ENCODE measurements at places on chromosomes 3 and 15.

GRCh38 chr3:72543246-72543645 is 305.0 kb downstream of the SHQ1 start:
- DNase-seq, result no peak

GRCh38 chr3:8482960-8483665 is 18.5 kb upstream of the LMCD1 start:
- DNase-seq, result peak; percentile 97

DNA sequence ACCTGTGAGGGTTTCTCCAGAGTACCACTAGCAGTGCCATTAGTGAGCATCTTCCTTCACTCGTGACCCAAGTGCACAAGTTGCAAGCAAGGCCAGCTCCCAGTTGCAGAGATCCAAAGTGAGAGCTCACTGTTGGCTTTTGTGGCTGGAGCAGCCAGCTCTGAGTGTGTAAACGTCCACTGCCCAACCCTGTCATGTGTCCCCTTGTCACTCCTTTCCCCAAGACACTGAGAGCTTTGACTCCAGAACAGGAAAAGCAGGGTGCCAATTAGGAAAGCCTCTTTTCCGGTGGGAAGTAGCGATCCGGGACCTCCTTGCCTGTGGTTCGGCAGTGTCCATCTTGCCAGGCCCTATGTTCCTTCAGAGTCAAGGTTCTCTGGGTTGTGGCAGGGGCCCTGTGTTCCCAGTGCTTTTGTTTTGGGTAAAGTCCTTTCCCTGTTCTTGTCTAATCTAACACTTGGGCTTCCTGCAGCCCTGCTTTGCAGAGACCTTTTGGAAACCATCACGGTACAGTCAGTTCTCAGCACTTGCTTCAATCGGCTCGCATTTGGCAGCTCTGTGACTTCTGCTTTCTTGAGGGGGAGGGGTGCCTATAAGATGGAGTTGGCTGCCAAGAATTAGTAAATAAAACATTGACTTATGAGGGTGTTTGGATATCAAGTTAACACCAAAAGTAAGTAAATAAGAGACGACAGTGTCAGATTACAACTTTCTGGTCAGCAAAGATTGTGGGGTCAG is 90.5 kb downstream of the DNASE1L3 start:
- no peak for DNase-seq

DNA sequence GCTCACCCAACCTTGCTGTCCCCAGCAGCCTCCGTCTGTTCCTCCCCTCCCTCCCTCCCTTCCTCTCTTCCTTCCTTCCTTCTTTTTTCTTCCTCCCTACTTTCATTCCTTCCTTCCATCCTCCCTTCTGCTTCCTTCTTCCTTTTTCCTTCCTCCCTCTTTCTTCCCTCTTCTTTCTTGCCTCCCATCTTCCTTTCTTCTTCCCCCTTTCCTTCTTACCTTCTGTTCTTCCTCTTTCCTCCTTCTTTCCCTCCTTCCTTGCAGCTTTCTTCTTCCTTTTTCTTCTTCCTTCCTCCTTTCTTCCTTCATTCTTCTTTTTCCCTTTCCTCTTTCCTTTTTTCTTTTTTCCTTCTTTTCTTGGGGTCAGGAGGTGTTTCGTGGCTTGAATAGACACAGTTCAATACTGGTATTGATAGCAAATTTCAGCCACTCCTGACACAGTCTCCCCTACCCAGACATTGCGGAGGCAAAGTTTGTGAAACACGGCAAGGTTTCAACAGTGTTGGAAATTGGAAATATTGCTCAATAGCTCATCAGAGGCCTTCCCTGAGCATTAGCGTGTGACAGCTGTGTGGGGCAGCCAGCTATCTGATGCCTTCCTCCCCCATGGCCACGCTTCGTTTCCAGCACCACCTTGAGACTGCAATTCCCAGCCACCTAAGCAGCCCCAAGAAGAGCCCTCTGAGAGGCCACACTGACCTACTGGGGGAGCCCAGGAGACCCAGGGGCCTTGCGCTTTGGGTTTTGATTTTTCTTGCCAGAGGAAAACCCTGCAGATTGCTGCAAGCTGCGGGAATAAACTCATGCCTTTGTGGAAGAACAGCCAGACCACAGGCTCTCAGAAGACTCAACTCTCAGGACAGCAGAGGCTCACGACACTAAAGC is 82.2 kb downstream of the KLF15 start:
- no peak for DNase-seq

DNA sequence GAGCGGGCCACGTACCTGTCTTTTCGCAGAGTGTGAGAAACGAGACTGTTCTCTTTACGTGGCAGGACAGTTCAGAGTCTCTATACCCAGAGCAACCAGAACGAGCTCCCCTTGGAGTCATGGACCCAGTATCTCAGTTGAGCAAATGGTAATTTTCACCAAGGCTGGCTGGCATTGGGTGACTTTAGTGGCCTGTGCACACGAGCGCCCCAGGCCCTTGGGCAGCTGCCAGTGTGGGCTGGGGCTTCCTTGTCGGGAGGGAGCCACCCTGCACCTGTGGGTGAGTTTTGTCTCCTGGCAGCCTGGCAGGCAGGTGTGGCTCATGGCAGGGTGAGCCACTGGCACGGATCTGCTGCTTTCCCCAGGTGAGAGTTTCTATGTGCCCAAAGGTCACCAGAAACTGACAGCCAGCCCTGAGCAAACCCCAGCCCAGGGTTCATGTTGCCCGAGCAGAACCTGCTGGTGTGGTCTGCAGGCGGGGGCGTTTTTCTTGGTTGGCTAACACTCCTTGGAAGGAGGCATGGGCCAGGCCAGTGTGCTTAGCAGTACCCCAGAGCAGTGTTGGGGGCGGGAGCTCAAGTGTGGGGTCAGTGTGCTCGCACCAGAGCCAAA is 135.0 kb downstream of the TJP1 start:
- no peak for DNase-seq

DNA sequence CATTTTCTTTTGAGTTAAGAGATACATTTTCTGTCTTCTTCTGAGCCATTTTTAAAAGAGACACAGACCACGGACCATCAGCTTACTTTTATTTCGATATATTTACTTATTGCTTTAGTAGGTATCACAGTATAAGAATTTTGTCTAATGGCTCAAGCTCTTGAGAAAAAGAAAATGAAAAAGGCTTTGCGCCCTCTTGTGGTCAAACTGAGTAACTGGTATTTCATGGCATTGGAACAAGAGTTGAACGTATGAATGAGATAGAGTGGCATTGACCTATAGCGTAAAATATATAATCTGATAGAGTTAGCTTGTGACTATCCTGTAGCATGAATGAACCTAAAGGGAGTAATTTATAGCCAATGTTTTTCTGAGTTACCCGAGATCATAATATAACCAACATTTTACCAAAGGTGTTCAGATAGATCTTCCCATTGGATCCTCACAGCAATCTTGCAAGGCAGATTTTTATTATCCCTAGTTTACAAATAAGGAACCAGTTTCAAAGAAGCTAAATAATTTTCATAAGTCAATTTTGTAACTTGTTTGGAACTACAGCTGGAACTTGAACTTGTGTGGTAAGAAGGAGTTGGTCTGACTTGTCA is 154.6 kb downstream of the POLR2M start:
- peak; percentile 66 for DNase-seq

- DNase-seq, result no peak
These were observed 25.5 kb upstream of the PRR23E start for GRCh38 chr3:127167315-127168043.

DNA sequence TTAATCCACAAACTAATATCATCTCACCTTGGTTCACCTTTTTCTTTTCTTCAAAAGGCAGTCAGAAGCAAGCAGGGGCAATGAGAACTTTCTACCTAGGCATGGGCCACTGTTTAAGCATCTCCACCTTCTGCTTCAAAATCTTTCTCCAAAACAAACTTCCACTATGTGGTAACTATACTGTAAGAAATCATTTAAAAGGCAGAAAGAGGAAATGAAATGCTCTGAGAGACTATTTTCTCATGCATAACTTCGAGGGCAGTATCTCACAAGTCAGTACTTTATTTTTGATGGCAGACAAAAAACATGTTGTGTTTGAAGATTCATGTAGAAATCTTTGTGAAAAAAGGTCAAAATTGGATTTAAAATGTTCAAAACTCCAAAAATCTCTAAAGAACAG is 419.7 kb downstream of the ZBTB20 start:
- DNase-seq, result no peak

DNA sequence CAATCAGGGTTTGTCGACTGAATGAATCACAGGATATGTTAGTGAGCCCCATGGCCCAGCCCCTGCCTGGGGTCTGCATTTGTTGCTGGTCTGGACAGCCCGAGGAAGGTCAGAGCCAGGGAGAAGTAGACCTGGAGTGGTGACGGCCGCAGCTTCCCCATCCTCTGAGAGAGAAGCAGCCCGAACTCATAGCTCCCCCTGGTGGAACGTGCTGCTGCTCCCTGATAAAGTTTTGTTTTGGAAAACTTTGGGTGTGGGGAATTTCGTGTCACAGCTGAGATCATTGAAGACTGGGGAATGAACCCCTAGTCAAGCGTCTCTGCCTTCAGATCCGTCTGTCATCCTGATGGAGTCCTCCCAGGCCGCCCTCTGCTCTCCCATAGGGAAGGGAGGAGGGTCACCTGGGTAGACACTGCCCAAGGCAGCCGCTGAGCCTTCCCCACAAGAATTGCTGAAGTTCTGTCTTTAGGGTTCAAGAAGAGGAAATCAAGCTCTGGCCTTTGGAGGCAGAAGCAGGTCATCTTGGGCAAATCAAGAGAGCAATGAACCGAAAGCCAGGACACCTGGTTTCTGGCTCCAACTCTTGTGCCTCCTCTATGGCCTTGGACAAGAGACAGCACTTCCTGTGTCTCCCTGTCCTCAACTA is 60.5 kb downstream of the GLDN start:
- DNase-seq, result peak; percentile 45

DNA sequence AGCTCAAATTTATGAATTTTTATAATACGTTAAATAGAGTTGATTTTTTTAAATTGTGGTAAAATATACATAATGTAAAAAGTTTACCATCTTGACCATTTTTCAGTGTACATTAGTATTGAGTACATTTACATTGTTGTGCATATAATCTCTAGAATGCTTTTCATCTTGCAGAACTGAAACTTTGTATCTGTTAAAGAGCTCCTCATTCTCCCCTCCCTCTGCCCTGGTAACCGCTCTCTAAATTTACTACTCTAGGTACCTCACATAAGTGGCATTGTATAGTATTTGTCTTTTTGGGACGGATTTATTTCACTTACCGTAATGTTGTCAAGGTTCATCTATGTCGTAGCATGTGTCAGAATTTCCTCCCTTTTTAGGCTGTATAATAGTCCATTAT is 13.6 kb downstream of the TBC1D23 start:
- DNase-seq, result no peak

GRCh38 chr3:190505381-190506003 is 8.4 kb upstream of the IL1RAP start:
- no peak for DNase-seq

GRCh38 chr3:5411786-5412185 is 224.3 kb downstream of the EDEM1 start:
- no peak for DNase-seq

GRCh38 chr3:187966636-187967406 is 187.1 kb upstream of the LPP start:
- peak; percentile 46 for DNase-seq

DNA sequence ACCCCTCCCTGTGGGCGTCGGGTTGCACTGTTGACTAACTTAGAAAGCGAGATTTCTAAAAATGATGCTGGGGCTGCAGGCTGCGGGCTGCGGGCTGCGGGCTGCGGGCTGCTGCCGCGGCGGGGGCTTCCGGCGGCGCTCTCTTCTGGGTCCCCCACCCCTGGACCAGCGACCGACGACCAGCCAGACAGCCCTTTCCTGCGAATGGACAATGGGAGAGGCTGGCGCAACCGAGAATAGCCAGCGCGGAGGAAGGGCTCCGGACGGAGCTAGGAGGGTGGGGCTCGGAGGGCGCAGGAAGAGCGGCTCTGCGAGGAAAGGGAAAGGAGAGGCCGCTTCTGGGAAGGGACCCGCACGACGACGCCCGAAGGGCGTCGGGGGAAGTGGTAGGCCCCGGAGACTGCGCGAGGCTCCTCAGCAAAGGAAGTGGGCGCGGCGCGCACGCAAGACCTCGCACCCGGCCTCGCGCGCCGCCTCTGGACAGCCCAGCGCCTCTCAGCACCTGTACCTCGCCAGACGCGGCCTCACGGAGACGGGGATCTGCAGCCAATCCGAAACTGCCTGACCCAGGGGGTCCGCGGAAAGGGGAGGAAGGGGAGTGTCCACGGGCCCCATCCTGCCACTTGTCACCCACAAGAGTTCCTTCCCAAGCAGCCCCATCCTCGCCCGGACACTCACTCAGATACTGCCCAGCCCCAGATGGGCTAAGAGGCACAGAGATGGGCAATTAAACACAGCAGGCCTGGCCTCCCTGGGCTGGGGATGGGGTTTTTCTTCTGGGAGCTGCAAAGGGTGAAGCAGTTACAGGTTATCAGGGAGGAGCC is 70.7 kb downstream of the SLC12A8 start:
- DNase-seq, result no peak

GRCh38 chr3:44076221-44076829 is 165.4 kb upstream of the TOPAZ1 start:
- DNase-seq, result peak; percentile 49

DNA sequence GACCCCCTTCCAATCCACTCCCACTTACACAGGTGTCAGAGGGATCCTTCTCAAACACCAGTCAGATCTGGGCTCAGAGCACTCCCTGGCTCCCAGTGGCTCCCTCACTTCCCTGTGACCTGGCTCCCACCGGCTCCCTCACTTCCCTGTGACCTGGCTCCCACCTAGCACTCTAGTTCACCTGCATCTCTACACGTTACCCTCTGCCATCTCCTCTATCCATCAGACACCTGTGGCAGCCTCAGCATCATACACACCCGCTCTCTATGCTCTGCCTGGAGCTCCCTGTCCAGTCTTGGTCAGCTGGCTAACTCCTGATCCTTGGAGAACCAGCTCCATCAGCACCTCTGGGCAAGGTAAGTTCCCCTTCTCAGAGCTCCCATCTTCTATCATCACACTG is 5.6 kb downstream of the RPP25 start:
- DNase-seq, result no peak

- no peak for DNase-seq
These were observed 23.0 kb downstream of the MESD start for GRCh38 chr15:80966431-80967197.

- no peak for DNase-seq
These were observed 567.8 kb downstream of the EPHB1 start for GRCh38 chr3:135362889-135363288.
